ENCODE measurements at places on chromosomes 5 and 9.
A peak's percentile ranks its signal among the peaks of the same experiment; 100 is the strongest.

DNA sequence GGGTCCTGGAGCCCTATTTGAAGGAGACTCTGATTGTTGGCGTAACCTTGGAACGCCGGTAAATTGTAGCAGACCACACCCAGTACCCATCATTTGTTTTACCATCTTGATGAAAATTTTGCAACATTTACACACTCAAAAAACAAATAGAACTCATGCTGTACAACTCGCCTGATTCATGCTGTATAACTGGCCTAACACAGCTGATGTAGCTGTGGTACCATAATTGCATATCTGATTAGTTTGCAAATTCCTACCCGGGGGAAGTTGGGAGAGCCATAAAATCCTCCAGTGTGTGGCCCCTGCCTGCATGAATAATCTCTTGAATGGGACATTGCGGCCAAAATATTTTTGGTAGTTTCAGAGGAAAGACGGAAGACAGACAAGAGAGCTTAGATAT, 9.7 kb downstream of the NIPAL4 start:
- no peak for DNase-seq

DNA sequence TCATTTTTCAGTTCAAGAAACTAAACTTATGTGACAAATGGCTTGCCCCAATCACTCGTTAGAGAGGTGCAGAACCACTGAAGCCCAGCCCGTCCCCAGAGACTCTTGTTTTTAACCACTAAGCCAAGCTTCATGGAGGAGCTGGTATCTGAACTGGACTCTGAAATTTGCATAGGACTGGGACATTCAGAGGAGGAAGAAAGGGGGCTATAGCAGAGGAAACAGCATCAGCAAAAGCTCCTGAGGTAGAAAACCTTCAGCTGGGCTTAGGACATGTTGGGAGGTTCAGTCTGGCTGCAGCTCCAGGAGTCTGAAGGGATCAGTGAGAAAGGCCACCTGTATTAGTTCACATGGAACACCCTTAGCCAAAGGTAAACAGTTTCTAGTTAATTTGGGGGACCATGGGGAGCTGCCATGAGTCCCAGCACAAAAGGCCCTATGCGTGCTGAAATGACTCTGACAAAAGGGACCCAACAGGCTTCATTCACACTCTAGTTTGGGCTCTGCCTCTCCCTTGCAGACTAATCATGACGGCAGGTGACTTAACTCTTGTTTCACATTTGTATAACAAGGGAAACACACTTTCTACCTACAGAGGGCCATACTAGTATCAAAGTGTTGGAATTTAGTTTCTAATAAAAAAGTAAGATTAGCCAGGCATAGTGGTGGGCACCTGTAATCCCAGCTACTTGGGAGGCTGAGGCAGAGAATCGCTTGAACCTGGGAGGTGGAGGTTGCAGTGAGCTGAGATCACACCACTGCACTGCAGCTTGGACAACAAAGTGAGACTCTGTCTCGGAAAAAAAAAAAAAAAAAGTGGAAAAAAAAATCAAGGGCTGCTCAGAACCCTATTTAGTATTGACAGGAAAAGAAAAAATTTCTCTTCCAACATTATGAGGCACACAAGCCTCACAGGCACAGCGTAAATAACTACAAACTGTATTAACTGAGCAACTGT, 10.2 kb downstream of the FBXO10 start:
- DNase-seq: peak; percentile 50

- no peak for DNase-seq
Observed at GRCh38 chr9:135591506-135592330, 30.2 kb downstream of the PAEP start.

GRCh38 chr9:135701959-135702721, at the start of gene KCNT1:
KCNT1 (plus strand) TSS chr9:135702185; CDS start chr9:135702259, 74 bp downstream.
- peak; percentile 94 for DNase-seq

DNA sequence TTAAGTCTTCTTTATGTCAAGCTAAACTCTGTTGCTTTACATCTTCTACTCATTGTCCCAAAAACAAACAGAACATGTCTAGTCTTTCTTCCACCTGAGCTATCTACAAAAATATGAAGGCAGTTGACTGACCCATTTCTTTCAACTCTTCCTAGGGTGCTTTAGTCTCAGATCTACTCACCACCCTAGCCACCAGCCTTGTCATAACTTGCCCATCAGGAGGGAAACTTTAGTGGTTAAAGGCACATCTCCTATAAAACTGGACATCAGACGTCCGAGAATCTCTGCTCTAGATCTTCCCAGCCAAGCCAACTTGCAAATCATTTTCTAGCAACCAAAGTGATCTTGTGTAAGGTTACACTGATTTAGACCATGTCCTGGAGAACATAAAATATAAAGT, 205.0 kb downstream of the ACTL7B start:
- DNase-seq: no peak

- DNase-seq: no peak
Observed at GRCh38 chr9:27532046-27532445, 2.4 kb upstream of the MOB3B start.

DNA sequence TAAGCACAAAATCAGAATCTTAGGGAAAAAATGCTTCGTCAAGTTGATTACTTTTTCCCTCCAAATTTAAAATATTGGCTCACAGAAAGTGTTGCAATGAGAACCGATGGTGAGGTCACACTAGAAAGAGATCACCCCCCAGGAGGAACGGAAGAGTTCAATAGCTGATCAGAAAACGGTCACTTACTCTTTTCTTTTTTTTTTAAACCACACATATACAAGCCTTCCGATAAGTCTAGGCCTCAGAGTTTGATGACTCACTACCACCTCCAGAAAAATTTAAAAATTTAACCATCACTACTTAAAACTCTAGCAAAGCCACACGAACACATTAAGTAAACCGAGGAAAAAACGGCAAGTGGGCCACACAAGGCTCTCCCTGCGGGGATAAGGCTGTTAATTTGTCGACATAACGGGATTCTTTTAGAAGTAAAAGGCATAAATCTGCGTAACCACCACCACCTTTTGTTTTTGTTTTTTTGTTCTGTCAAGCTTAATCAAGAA, 1.2 kb downstream of the SURF4 start:
- DNase-seq: no peak

- no peak for DNase-seq
Observed at GRCh38 chr9:99398241-99398640, 176.2 kb downstream of the SEC61B start.

- DNase-seq: no peak
Observed at GRCh38 chr5:95934207-95934804, 27.3 kb downstream of the ELL2 start.

- DNase-seq: peak; percentile 64
Observed at GRCh38 chr9:129900263-129901027, 65.2 kb downstream of the USP20 start.

- DNase-seq: no peak
Observed at GRCh38 chr9:136674786-136675349, 12.2 kb downstream of the EGFL7 start.

DNA sequence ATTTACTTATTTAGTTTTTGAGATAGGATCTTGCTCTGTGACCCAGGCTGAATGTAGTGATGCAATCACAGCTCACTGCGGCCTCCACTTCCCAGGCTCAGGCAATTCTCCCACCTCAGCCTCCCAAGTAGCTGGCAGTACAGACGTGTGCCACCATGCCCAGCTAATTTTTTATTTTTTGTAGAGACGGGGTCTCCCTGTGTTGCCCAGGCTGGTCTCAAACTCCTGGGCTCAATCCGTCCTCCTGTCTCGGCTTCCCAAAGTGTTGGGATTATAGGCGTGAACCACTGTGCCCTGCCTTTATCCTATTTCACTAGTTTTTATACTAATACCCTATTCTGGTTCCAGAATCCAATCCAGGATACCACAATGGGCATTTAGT, 6.8 kb downstream of the RPS14 start:
- DNase-seq: no peak

- DNase-seq: no peak
Observed at GRCh38 chr9:89483592-89484474, 14.1 kb downstream of the SEMA4D start.

DNA sequence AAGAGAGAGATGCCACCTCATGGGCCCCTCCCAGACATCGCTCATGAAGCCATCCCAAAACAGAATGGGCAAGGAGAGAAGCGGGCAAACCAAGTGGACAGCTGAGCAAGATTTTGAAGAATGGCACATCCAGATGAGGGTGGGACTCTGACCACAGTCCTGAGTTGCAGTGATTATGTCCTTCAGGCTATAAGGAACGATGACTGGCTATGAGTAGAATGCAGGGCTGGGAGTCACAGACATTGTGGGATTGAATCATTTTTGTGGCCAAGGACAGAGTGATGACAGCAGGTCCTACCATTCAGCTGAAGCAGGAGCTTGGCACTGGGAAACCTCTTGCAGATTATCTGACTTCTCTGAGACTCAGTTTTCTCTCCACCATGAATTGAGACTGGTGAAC, 245.7 kb upstream of the SLC30A5 start:
- no peak for DNase-seq

DNA sequence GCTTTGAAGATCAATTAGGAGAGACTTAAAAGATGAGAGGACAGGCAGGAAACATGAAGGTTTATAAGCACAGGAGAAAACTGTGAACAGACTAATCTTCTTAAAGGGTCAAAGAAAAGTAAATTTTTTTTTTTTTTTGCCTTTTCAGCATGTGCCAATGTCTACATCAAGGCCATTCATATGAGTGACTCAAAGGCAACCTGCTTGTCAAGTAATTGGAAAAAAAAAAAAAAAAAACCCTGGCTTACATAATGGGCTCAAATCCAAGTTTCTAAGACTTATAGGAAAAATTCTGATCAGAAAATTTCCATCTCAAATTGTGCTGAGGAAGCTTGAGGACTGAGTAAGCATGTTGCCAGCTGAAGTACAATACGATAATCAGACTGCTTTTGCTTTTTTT, 15.9 kb downstream of the PPP2R2B start:
- DNase-seq: no peak

GRCh38 chr9:105275938-105276337, 31.5 kb downstream of the SLC44A1 start:
- DNase-seq: no peak

DNA sequence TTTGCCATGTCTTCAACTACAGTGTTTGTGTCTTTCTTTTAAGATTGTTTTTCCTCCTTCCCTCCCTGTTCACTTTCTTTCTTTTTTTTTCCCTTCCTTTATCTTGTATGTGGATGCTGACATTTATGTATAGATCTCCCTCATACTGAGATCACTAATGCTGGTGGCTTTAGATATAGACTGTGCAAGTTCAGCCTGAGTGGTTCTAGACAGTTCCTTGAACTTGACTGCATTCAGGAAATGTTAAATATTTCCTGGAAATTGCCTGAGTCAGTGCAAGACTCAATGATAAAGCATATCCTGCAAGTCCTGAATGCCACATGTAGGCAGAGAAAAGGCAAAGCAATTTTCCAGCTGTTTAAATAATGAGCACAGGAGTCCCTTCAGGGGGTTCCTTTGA, 182.5 kb upstream of the NR3C1 start:
- no peak for DNase-seq

- DNase-seq: no peak
Observed at GRCh38 chr9:96052686-96053085, 177.2 kb downstream of the ERCC6L2 start.

GRCh38 chr5:77168879-77169244, 41.6 kb upstream of the PDE8B start:
- no peak for DNase-seq

- no peak for DNase-seq
Observed at GRCh38 chr5:172469697-172470096, 15.4 kb upstream of the SH3PXD2B start.

DNA sequence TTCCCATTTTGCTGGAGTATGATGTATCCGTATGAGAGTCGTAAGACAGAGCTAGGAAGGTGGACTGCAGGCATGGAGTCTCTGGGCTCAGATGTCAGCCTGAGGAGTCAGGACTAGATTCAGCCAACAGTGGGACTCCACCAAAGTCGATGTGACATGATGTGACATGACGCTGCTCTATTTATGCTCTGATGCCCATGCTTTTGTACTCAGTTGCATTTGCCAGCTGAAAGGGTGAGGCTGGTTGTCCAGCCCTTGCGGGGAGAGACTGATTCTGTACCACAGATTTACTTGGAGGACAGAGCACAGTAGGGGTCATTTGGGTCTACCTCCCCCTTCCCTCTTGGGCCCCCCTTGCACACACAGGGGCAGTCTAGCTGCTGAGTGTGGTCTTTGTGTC, 88.5 kb upstream of the ATG10 start:
- no peak for DNase-seq

GRCh38 chr5:176725521-176726280, 78.4 kb downstream of the TSPAN17 start:
- DNase-seq: no peak

DNA sequence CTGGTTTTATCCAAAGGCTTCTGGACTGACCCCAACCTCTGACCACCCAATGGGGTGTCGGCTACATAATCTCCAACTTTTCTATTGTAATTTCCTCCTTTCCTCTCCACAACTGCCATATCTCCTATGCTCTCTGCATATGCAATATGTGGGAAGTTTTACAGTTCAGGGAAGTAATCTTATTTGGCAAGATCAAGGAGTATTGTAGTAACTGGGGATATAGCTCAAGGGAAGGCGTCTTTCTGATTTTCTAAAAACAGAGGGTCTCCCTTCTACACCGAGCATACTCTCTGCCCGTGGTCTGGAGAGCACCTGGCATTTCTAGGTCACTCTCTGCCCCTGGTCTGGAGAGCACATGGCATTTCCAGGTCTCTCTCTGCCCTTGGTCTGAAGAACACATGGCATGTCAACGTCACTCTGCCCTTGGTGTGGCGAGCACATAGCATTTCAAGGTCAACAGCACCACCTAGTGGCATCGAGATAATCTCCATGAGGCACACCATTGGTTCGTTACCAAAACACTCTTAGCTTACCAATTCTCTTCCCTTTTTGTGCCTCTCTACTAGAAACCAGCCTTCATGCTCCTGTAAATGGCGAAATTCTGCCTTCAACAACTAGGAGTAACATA, 616.4 kb upstream of the NUDT12 start:
- DNase-seq: no peak

DNA sequence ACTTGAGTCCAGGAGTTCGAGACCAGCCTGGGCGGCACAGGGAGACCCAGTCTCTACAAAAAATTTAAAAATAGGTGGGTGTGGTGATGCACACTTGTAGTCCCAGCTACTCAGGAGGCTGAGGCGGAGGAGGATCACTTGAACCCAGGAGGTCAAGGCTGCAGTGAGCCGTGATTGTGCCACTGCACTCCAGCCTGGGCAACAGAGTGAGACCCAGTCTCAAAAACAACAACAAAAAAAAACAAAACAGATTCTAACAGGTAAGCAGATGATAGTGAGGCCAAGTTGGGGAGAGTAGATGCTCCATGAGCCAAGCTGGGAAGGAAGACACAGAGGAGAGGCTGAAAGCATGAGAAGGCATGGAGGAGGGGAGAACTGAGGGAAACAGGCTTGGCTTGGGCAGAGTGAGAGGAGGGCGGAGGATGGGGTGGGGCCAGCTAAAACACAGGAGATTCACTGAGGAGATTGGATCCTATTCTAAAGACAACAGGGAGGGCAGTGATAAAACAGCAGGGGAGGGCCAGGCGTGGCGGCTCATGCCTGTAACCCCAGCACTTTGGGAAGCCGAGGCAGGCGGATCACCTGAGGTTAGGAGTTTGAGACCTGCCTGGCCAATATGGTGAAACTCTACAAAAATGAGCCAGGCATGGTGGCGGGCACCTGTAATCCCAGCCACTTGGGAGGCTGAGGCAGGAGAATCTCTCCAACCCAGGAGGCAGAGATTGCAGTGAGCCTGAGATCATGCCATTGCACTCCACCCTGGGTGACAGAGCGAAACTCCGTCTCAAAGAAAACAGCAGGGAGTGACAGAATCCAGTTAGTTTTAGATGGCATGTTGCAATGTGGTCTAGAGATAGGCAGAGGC, 8.4 kb downstream of the RPS14 start:
- DNase-seq: no peak

GRCh38 chr9:32928912-32929311, 72.5 kb downstream of the APTX start:
- no peak for DNase-seq

All from GM19239 (cell line).